Kidney capillary endothelial cell (primary cell): ENCODE measurements at places on chromosomes 16 and 17.

DNA sequence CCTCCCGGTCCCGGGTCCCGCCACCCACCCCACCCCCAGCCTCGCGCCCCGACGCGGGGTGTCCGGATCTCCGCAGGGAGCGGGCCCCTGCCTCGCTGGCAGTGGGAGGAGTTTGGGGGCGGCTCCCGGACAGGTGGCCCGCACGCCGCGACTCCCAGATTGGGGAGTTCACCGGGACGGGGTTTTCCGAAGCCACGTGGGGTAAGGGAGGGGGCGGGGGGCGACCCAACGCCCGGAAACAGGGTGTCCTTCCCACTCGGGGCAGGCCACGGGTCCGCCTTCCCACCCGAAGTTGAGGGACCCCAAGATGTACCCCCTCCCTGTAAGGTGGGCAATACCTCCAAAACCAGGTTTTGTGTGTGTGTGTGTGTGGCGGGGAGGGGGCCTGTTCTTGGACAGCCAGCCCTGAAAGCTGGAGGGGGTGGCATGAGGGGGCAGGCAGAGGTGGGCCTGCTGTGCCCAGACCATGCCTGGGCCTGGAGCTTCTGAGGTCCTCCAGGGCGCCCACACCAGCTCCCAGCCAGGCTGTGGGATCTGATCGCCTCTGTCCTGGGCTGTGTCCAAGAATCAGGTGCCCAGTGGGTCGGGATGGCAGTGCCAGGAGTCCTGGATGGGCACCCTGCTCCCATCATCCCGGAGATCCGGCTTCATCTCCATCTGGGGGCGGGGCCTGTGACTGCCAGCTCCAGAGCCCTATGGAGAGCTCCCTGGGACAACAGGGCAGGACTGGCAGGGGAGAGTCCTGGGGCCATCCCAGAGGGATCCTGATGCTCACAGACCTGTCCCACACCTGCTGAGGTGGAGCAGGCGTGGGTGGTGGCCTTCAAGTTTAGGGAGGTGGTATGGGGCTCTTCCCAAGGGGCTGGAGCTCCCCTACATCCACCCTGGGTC, 767 bp downstream of the SYNGR2 start:
- DNase-seq, result no peak

DNA sequence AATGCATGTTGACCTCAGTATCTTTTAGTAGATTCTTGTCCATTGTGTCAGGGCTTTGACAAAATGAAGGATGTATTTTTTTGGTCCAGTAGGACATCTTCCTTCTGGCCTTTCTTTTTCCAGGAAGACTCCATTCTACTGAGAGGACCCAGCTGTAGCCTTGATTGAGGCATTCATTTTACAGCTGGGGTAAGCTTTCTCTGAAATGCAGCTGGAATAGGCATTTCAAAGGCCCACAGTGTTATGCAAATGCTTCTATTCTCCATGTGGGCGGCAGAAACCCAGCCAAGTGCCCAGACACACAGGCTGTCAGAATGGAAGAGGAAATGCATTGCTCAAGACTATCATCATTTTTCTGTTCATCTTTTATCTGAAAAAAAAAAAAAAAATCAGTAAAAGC, 629.0 kb upstream of the CDH8 start:
- DNase-seq, result no peak

- no peak for DNase-seq
Observed at GRCh38 chr16:53612003-53612402, 91.7 kb downstream of the RPGRIP1L start.

- DNase-seq, result peak; percentile 74
Observed at GRCh38 chr16:51919736-51920135, 627.2 kb downstream of the TOX3 start.

DNA sequence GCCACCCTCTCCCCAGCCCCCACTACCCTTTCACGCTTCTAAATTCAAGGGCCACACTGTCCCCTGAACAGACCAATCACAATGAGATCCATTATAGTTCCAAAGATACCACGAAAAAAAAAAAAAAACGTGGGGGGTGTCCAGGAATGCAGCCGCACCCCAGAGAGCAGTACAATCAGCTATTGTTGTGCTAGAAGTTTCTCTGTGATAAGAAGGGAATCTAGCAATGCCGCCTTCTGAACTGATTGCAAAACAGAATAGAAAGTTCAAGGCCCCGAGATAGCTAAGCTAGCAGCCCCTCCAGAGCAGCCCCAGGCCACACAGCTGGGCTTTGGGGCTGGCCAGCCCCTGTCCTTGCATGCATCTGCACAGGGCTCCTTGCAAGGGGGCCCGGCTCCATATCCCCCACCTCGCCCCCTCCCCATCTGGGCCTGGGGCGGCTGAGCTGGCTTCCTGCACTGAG, 86.9 kb upstream of the CBX4 start:
- DNase-seq, result no peak

DNA sequence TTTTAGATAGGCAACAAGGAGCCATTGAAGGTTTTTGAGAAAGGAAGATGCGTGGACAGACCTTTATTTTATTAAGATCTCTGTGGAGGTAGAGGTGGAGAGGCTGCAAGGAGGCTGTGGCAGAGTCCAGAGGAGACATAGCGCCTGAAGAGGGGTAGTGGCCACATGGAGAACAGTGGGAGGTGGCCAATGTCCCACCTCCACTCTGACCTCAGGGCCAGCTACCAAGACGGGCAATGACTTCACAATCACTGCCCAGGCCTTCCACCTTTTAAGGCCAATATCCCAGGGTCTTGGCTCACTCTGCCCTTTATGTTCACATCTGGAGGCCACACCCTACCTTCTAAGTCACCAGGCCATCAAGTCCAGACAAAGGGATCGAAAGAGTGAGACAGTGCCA, at the start of gene C16orf78:
C16orf78 (plus strand) TSS at position 301 of the 400 bp plus-strand sequence. CDS start 136 bp downstream, outside the sequence.
- DNase-seq, result no peak

DNA sequence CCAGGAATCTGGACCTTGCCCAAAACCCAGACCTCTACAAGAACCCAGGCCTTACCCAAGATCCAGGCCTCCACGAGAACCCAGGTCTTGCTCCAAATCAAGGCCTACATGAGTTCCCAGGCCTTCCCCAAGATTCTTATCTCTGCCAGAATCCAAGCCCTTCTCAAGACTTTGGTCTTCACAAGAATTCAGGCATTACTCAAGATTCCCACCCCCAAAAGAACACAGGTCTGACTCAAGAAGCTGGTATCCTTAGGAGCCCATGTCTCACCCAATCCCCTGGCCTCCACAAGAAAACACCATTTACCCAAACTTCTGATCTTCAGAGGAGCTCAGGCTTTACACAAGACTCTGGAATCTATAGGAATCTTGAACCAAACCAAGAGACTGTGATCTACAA, 2.6 kb downstream of the SPEM3 start:
- DNase-seq, result no peak

DNA sequence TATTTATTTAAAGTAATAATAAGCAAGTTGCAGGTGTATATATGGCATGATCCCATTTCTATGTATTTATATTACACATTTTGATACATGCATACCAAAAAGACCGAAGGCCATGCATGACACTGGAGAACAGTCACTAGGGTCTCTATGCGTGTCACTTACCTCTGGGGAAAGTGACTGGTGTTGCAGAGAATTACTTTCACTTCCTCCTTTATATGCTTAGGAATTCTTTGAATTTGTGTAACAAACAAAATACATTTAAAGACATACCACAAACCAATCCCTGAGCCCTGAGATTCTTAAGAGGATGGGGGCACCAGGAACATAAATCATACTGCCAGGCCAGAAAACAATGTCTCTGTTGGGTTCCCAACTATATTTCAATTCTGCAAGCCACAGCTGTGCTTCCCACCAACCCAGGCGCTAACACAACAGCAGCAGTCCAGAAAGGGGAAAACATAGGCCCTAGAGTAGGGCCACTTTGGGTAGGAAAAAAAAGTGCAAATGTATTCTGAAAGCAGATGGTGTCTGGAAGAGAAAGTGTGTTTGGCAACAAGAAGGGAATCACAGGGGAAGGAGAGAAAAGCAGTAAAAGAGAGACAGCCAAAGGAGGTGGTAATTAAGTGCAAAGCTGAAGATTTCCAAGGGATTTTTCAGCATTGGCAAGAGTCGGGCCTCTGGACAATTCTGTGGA, 24.5 kb upstream of the HYDIN start:
- DNase-seq, result no peak

DNA sequence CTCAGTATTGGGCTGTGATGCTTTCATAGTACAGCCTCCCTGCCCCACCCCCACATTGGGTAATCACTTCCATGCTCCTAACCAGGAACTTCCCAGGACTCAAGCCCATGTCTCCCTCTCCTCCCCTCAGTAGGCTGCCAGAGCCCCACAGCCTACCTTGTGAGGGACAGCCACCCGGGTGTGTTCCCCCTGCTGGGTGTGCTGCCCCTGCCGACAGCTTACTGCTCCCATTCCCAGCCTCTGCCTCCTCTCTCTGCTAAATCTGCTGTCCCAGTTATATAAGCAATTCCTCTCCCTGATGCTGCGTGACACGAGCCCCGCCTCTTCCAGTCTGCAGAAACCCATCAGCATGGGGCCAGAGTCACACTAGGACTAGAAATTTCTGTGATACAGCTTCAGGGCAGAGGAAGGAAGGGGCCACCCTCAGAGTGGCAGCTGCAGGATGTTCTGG, at the start of gene RSKR:
RSKR (minus strand) TSS at position 255 of the 451 bp plus-strand sequence; CDS start at position 231, 24 bp downstream.
- no peak for DNase-seq
